Nephron progenitor cell (in vitro differentiated cells): ENCODE measurements at places on chromosomes 2 and 18.

- DNase-seq: no peak
Observed at GRCh38 chr2:198116756-198117155, 312.4 kb downstream of the PLCL1 start.

- DNase-seq: no peak
Observed at GRCh38 chr2:166651991-166652390, 157.9 kb upstream of the SCN7A start.

DNA sequence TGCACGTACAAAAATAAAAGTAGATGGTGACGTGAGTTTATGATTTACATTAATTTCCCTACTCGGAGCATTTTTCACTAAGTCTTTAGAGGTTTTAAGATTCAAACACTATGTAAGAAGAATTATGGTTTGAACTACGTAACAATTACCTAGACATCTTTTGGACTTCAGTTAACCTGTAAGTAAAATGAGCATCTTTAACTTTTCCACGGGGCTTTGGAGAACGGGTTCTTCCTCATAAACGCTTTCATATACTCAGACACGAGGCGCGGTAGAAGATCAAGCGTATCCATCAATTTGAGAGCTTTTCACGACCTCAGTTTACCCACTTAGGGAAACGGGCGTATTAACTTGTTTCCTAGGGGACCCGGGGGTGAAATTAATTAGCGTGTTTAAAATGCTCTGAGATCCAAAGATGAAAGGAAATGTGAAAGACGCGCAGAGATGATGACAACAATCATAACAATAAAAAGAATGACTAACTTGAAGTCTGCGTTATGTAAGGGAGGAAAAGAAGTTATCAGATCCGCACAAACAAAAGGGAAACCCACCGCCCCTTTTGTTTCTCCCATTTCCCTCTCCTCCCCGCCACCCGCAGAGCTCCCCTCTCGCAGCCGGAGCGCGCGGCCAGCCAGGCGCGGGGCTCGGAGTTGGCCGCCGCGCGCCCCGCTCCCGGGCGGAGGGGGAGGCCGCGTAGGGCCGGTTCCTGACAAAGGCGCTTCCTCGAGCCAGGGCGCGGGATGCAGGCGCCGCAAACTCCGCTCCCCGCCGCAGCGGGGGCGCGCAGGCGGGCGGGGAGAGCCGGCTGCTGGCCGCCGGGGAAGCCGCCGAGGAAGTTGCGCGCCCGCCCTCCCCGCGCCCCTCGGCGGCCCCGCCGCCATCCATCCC lies 807 bp downstream of the PELI1 start:
- peak; percentile 65 for DNase-seq

DNA sequence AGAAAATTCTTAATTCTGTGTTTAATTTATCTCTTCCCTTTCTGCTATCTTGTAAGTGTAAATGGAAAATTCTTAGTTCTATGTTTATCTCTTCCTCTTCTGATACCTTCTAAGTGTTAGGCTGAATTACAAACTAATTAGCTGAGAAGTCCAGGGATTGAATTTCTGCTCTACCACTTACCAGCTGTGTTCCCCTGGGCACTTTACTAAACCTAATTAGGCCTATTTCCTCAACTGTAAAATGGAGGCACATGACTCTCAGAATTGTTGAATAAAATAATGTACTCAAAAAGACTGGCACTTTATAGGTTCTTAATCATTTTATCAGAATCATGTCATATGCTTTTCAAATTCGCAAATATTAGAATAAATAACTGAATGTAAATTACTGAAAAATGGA lies 146.3 kb downstream of the MAP2 start:
- DNase-seq: no peak

GRCh38 chr2:209383212-209383611 lies 40.6 kb upstream of the MAP2 start:
- DNase-seq: no peak

GRCh38 chr2:60867848-60868247 lies 13.5 kb upstream of the REL start:
- DNase-seq: no peak

- DNase-seq: no peak
Observed at GRCh38 chr2:15787535-15788454, 152.6 kb upstream of the MYCN start.

DNA sequence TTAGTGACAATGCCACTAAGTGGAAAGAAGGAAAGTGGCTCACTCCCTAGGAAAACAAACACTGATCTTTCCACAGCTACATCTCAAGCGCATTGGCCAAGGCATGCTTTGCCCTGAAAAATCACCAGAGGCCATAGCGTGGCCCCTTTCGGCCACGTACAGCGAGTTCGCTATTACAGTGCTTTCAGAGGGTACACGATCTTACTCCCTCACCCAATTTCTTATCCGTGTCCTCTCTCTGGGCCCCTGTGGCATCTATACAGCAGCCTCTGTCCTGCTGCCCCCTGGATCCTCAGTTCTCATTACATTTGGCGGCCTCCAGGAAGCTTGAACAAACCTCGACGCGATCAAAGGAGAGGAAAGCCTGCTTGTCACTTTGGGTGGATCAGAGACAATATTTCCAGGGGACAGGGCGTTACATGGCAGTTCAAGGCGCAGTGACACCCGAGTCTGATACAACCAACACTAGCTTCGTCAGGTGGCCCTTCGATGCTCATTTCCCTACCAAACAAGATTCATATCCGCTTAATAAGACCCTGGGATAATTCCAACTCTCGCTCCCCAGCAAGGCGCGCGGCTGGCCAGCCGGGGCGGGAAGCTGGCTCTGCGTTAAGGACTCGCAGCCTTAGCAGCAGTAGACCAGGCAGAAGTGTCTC lies 941 bp downstream of the SKOR2 start:
- peak; percentile 12 for DNase-seq
